ENCODE measurements at places on chromosomes 1 and 21.

DNA sequence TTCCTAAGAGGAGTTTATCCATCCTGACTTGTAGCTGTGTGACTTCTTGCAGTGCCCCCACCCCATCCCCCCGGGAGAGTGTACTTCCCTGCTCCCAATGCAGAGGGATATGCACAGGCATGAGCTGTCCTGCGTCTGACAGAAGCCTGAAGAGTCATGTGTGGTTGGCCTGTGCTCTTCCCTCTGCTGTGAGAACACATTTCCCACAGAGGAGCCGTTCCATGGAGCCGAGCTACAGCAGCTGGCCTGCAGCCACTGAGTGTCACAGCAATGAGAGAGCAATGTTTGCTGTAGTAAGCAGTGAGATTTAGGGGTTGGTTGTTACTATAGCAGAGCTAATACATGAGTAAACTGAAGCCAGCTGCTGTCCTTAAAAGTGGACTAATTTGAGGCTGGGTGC lies 22.0 kb downstream of the PARS2 start:
- DNase-seq, result no peak

DNA sequence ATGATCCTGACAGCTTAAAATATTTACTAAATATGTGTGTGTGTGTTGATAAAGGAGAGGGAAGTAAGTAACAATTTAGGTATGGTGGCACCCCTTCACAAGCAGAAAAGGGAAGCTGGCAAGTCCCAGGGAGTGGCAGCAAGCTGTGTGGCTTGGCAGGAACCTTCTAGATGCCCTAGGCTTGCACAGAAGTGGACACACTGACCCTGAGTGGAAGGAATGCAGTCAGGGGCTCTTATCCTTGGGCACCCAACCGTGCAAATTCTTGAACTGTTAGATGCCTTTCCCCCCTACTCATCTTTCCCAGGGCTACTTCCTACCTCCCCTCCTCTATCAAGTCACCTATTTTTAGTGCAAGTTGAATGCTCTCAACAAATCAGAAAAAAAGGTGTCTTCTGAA lies 18.9 kb downstream of the ACP6 start:
- DNase-seq, result no peak

- peak; percentile 62 for DNase-seq
Observed at GRCh38 chr1:24384251-24385090, 29.1 kb downstream of the STPG1 start.

GRCh38 chr1:100073531-100073930 lies 59.2 kb downstream of the SASS6 start:
- no peak for DNase-seq
